ENCODE measurements at places on chromosomes 4 and X.

GRCh38 chr4:83075311-83076095 lies 39.0 kb downstream of the PLAC8 start:
- DNase-seq = peak; percentile 12

GRCh38 chrX:111831343-111831742 lies 44.6 kb upstream of the TRPC5OS start:
- no peak for DNase-seq

DNA sequence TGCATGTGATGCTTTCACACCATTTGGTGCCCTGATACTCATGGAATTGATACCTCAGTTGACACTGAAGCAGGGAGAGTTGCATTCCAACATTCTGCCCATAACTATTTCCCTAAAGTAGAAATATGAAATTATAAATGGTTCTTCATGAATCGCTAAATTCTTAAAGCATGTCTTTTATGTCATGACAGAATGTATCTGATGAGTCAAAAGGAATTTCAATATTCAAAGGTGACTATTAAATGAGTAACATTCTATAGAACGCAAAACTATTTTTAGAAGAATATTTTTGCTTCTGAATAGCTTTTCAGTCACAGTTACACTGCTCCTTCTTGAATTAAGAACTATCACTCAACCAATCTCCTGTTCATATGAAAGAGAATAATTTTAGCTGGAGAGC lies 152.8 kb downstream of the ADGRA3 start:
- no peak for DNase-seq

DNA sequence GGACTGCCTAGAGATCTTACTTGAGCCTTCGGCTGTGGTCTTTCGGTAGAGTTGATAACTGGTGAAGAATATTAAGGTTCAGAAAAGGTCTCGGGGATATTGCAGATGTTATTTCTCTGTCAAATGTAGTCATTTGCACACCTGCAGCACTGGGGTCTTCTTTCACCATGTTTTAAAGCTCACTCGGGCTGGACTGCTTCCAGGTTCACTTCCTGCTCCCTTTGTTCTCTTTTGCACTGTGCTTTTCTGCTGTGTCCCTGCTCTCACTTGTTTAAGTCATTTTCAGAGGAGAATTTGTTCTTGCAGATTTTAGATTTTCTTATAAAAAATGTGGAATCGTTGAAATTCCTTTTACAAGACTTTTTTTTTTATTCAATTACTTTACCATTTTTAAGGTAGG lies 68.5 kb downstream of the BMPR1B start:
- no peak for DNase-seq

DNA sequence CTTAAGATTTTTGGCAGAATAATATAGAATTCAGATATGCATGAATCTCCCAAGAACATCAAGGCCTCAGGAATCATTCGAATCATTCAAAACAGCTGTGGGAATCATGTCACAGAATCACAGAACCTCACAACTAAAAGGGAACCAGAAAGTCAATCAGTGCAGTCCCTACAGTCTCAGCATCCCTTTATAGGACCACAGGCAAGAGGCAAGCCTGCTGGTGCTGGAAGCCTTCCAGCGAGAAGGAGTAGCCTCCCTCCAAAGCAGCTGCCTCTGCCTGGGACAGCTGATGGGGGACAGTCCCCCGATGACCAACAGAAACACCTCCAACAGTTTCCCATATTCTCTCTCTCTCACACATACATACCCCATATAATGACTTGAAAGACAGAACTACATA lies 20.7 kb downstream of the QDPR start:
- no peak for DNase-seq

- peak; percentile 96 for DNase-seq
Observed at GRCh38 chr4:86963697-86964096, 28.9 kb downstream of the AFF1 start.

GRCh38 chr4:88091378-88091777 lies 67.1 kb downstream of the ABCG2 start:
- DNase-seq = no peak

- no peak for DNase-seq
Observed at GRCh38 chrX:40628506-40628905, 5.3 kb downstream of the MPC1L start.

DNA sequence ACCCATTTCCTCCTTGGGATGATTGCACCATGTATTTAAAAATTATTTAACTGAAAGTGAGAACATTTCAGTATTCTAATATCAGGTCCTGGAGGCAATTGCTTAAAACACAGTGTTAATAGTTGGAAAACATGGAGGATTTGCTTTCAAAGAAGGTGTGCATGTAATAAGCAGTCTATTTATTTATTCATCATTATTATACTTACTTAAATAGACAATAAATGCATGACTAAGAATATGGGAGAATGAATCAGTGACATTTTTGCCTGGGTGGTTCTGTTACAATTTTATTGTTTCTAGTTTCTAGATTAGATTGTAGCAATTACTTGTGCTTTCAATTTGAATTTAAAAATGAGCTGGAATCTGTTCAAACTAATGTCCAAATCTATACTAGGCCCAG lies 145.5 kb downstream of the AREG start:
- DNase-seq = no peak

DNA sequence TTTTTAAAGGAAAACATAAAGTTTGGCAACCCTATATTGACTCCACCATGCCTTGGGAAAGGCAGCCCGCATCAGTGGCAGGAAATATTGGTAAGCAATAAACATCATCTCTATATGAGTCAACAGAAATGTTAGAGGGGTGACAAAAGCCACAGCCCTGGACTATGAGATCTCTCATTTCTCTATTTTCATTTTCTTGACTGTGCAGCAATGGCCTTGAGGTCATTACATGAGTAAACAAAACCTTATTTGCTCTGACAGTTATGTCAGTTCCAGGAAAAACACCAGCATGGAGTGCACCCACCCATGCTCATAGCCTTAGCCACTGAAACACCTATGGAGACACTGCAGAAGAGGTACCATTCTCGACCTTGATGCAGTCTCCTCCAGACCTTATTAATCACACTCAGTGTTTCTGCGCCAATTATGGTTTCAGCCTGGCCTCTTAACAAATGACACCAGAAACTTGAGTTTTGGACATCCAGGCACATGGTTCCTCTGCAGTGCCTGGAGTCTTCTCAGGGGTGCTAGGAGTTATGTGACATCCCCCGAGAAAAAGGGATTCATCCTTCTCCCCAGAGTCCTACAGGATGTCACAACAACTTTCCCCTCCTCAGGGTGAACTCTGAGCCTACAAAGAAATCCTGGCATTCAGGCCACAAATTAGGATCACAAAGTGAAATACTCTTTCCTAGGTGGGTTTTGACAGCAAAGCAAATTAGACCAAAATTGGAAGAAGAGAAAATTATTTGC lies 16.0 kb upstream of the HPGD start:
- peak; percentile 11 for DNase-seq

- DNase-seq = no peak
Observed at GRCh38 chrX:130874751-130875150, 28.3 kb downstream of the ENOX2 start.

DNA sequence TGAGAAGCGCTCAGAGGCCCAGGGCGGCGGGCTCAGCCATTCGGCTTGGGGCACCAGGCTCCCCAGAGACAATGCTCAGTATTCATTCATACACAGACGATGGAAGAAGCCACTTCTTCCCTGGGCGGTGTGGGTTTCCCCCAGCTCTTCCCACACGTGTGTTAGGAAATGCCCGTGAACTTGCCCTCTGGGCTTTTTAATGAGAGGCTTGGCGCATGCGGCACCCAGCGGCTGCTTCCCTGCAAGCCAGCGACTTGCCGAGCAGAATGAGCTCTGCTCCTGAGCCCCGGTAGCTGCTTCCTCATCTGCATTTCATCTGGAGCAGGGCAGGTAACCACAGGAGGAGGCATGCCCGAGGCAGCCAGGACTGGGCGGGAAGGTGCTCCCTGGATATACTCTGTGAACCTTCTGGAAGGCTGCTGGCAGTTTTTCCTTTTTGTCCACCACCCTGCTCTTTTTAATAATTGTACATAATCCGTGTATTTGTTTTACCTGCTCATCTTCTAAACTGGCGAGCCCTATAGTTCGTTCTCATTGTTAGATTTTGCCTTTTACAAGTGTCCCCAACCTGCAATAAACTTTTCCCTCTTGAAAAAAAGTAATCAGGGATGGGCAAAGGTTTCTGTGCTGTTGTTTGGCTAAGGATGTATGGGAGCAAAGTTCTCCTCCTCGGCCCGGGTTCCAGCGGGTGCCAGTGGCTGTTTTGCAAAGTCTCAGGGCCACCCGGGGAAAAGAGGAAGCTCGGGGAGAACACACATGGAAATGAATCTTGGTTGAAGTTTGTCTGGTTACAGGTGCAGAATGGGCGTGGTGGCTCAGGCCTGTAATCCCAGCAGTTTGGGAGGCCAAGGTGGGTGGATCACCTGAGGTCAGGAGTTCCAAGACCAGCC lies 178.8 kb downstream of the DCLK2 start:
- no peak for DNase-seq

DNA sequence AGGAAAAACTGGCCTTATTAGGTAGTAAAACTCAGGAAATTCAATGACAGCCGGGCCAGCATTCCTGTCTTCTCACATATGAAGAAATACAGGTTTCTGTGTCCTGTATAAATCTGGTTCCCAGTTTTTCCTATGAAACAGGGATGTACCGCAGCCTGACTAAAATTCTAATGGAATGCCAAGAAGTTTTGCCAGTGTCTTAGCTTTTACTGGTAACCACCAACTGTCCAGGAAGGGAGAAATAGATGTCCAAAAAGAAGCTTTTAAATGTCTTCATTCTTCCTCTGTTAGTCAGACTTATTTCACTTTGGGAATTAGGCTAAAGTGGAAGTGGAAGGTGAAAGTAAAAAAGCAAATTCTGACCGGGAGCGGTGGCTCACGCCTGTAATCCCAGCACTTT lies 108.0 kb upstream of the TBL1X start:
- DNase-seq = no peak

GRCh38 chrX:23938690-23939089 lies 30.9 kb downstream of the CXorf58 start:
- DNase-seq = no peak

DNA sequence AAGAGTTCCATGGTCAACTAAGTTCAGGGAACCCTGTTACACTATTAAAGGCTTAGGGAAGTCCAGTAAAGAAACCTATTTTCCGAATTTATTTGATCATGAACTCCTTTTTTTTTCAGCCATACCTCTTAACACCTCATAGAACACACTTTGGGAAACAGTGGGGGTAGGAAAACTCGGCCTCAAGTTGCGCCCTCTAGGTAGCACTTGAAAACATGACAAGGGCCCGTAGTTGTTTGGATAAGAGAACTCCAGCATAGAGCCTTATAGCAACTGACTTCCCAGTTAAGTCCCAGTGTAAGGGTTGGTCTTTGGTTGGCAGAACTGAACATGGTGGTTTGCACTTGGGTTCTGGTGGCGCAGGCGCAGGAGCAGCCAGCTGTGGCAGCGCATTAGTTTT lies 14.4 kb downstream of the OGT start:
- DNase-seq = no peak

DNA sequence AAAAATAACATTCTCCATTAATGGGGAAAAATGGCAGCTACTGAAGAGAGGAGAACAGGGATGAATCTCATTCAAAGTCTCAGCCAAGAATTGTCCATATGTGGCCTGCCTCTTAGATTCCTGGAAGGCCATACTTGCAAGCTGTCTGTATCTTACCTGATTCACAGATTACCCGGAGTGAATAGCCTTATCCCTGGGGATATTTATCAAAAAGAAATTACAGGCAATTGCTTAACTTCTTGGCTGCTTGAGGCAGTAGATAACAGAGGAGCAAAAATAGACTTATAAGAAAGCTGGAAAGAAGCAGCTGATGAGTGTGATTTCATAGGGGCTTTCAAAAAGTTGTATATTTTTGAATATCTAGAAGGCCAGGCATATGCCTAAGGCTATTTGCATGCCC lies 68.8 kb upstream of the PPP1R2C start:
- DNase-seq = no peak

DNA sequence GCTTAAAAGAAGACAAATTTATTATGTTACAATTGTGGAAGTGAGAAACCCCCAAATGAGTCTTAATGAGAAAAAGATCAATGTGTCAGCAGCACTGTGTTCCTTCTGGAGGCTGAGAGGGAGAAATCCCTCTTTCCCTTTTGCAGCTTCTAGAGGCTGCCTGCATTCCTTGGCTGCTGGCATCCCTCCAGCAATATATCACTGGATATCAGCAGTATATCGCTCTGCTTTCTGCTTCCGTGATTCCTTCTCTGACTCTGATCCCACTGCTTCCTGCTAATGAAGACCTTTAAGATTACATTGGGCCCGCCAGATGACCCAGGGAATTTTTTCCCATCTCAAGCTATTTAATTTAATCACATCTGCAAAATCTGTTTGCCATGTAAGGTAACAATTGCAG lies 1008.0 kb downstream of the RAPGEF2 start:
- DNase-seq = no peak

GRCh38 chr4:115293093-115293462 lies 179.7 kb upstream of the NDST4 start:
- DNase-seq = no peak

DNA sequence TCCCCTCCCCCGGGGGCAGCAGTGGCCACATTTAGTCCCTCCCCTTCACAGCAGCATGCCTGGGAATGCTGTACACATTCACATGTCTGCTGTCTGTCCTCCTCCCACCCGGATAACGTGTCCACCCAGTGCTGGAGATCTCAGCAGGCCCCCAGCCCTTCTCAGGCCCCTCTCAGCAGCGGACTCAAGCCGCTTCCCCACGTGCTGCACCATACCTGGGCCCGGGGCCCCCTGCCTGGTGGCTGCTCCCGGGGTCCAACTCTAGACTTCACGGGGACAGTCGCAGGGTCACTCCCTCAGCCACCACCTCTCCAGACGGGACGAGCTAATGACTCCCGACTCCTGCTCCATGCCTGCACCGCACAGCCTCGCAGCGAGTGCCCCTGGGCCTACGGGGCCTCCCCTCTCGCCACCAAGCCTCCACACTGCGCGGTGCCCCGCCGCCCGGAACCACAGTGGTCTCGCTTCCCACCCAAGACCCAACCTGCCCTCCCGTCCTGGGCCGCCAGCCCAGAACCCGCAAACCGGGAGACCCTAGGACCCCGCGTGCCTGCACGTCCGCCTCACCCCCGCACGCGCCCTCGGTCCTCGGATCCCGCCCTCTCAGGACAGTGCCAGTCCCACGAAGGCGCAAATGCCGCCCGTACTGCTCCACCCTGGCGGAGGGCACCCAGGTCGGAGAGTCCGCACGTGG lies 1.3 kb upstream of the PCGF3 start:
- DNase-seq = no peak

DNA sequence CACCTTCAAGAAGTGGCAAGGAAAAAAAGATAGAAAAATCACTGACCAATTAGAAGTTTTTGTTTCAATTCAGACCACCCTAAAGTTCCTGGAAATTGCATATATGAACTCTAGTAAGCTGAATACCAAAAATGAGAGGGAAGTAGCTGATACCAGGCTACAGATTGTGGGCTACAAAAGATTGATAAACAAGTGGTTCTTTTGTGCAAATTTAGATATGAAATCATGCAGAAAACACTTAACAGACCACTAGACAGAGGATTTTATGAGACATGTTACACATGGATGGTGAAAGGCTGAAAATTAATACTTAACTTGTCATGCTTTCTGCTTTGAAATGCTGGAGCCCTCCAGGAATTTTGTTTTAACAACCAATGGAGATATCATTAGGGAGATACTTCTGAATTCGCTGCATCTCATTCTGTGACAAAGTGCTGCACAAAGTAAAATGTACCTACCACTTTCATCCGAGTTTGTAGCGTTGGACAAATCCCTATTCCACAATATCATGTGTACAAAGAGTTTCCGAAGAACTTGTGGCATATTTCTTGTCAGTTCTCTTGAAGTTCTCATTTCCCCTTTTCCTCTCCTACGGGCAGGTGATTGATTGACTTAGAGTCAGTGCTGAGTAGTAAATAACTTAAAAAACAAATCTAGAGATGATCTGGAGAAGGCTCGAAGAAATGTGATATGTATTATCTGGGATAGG lies 235.0 kb downstream of the PALLD start:
- peak; percentile 82 for DNase-seq

Measured in Caki2 (cell line).